Amniotic stem cell (primary cell): ENCODE measurements at places on chromosomes 7 and 10.

DNA sequence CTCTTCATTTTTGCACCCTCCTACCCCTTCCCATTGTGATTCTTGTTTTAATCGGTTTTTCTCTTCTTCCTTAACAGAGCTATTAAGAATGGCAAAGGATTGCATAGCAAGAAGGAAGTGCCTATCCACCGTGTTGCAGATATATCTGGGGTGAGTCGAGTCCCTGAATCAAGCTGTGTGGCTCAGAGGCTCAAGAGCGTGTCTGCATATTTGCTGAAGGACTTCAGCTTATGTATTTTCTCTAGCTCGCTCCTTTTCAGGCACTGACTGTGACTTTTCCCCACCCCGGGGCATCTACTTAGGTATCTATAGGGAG lies 126.6 kb downstream of the LRRC4 start:
- no peak for DNase-seq

- no peak for DNase-seq
Measured at GRCh38 chr7:33431543-33431942, 302.2 kb downstream of the BBS9 start.

DNA sequence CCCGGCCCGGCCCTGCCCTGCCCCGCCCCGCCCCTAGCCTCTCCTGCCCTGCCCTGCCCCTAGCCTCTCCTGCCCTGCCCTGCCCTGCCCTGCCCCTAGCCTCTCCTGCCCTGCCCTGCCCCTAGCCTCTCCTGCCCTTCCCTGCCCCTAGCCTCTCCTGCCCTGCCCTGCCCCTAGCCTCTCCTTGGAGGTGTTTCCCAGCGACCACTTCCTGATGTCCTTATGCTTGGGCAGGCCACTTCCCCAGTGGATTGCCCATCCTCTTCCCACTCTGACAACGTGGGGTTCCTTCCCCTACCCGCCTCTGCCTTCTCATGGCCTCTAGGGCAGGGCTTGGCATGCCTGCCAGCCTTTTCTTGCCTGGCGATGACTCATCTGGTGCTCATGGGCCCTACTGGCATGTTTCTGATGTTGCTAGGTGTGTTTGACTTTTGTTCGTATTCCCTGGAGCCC lies 21.2 kb downstream of the PRXL2A start:
- DNase-seq, result no peak

DNA sequence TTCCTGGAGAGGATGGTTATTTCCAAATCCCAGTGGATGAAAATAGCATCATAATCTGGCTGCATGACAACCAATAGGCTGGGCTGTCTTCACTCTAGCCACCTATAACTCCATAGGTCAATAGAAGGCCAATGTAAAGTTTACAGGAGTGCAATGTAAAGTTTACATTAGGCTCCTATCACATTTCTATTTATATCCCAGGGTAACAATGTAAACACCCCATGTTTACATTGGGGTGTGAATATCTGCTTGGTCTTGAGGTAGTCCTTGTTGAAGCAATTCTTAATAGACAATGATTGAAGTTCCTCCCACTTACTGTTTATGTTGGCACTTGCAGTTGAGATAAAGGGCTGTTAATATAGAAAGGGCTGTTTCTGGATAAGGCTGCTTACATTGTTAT lies 21.5 kb downstream of the CH25H start:
- no peak for DNase-seq

DNA sequence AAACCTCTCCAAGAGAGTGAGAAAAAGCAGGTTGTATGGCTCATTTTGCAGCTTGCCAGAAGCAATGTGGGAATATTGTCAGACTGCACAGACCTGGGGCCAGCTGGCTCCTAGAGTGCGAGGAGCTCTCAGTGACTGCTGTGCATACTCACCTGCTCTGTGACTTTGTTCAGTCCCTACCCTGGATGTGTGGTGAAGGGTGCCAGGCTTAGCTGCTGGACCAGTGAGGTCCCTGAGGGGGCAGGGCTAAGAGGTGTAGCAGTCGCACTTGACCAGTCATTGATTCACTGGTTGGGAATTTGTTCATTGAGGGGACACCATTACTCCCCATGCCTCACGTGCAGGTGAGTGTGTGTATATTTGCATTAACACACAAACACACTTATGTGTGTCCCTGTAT lies 60.1 kb downstream of the IKZF1 start:
- no peak for DNase-seq

DNA sequence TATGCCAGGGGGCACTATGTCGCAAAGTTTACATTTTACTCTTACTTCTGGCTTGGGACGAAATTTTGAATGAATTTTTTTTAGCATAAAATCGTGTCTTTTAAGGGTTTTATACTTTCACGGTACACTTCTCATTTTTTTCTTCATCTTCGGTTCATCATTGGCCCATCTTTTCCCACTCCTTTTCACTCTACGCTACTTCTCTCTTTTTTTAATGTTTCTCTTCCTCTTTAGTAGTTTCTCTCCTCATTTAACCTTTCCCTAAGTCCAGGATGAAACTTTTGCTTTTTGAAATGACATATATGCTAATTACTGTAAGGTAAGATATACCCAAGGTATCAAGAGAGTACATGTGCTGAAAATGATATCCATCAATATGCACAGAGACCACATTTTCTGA lies 39.5 kb downstream of the C7orf33 start:
- DNase-seq, result no peak

DNA sequence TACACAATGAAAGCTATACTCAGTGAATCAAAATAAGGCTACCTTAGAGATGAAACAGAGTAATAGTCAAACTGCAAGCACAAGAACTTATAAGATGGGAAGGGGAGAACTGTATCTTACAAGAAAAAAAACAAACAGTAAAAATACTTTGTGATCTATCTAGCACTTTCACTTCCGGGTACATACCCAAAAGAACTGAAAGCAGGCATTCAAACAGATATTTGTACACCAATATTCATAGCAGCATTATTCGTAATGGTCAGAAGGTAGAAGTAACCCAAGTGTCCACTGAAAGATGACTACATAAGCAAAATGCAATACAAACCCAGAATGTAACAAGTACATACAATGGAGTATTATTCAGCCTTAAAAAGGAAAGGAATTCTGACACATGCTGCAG lies 18.0 kb downstream of the FAM204A start:
- no peak for DNase-seq

GRCh38 chr7:103447073-103447960 lies 1.3 kb upstream of the SLC26A5 start:
- no peak for DNase-seq
